ENCODE measurements at places on chromosomes 1 and 21.

DNA sequence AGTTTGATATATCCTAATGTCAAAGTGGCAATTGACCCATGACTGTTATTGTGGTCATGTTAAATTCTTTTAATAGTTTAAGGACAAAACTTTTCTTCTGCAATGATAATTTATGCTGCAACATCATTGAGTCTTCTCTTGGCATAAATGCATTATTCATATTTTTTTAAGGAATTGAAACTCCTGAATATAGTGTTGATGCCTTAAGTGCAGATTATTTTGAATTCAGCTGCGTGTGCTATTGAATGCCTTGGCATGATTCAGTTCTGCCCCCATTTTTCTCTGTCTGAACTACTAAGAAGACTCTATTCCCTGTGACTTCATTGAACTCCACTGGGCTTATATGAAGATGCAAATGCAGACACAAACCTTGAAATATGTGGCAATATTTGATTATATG, 22.6 kb upstream of the NOS1AP start:
- no peak for DNase-seq

- DNase-seq: no peak
Observed at GRCh38 chr1:160637065-160637464, 9.8 kb downstream of the SLAMF1 start.

- DNase-seq: no peak
Observed at GRCh38 chr1:171817511-171818265, 23.6 kb upstream of the DNM3 start.

DNA sequence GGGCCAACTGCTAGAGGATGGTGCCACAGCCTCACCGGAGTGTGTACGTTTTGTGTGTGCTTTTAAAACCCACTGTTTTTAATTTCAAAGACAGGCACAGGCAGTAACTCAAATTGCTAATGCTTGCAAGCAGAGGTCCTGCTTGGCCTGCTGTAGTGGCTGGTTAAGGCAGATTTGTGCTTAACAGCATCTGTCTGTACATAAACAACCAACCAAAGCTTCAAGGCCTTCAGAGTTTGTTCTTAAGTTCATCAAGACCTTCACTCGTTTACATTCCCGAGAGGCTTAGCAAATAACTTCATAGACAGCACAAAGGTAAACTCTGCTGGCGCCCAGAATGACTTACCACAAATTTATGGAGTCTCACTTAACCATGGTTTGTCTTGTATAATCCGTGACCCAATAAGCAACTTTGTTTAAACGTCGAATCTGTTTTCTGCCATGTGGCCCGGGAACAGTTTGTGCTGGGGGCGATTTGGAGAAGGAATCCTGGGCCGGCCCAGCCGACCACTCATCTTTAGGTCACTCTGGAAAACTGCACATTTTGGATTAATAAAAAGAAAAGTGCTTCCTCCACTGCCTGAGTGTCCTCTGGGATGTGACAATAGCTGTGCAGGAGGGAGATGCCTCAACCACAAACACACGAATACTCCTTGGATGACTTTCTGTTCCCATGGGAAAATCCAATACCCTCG, 58.1 kb downstream of the CAPZB start:
- DNase-seq: no peak

DNA sequence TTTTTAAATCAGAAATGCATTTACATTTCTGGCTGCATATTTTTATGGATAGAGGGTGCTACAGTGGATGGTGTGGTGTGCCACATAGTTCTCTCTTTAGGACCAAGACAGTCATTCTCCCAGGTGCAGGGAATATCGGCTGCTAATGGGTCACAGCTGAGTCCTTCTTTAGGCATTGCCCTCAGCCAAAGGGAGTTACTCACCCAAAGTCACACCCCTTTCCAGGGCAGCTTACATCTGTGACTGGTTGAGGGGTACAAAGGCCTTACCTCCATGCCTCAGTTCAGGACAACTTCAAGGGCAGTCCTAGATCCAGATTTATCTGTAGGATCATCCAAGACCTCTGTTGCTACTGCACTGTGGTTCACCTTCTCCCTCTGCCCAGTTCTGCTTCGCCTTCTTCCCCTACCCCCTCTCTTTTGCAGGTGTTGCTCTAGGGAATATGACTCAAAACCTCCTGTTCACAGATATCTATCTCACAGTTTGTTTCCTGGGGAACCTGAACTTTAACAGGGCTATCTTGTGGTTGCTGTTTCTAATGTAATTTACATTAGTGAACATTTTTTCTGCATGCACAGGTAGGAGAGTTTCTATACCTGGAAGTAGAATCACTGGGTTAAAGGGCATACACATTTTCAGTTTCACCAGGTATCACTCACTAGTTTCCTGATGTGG, 413.9 kb downstream of the RPS6KC1 start:
- no peak for DNase-seq

GRCh38 chr1:1763657-1764621, 14.3 kb downstream of the NADK start:
- DNase-seq: peak; percentile 70

DNA sequence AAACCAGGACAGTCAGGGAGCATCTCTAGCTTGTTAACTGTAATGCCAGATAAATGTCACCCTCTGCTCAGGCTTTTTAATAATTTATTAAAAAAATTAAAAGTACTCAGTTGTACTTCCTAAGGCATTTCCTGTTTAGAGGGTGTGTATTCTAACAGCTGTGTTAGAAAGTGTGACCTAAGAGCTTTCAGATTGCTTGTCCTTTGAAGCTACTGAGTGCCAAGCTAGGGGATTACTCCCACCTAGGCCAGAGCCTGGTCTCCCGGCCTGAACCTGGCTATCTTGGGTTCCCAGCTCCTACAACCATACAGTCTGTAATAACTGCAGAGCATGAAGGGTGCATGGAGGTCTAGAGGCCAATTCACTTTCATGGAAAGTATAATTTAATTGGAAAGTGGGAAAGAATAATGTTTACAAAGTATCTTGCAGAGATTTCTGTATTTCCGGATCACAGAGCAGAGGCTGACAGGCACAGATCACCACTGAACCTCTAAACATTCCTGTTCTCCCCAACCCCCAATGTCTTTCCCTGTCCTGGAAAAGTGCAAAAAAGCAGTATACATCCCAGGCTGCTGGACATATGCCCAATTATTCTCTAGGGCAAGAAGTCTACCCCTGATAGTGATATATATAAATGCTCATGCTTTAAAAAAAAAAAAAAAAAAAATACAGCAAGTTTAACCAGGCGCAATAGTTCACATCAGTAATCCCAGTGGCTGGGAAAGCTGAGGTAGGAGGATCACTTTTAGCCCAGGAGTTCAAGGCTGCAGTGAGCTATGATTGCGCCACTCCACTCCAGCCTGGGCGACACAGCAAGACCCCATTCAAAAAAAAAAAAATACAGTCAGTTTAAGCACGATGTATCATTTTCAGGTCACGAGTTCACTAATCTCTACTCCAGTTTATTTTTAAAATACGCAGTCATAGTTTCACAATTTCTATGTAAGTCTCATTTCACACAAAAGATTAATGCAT, 36.7 kb upstream of the RAP1A start:
- DNase-seq: no peak

- no peak for DNase-seq
Observed at GRCh38 chr1:82392513-82392912, 591.8 kb downstream of the ADGRL2 start.

- DNase-seq: no peak
Observed at GRCh38 chr1:233470741-233471499, 143.0 kb upstream of the KCNK1 start.

- DNase-seq: no peak
Observed at GRCh38 chr1:7501084-7501491, 270.0 kb upstream of the VAMP3 start.

- no peak for DNase-seq
Observed at GRCh38 chr1:32754317-32755097, 51.9 kb upstream of the SYNC start.

DNA sequence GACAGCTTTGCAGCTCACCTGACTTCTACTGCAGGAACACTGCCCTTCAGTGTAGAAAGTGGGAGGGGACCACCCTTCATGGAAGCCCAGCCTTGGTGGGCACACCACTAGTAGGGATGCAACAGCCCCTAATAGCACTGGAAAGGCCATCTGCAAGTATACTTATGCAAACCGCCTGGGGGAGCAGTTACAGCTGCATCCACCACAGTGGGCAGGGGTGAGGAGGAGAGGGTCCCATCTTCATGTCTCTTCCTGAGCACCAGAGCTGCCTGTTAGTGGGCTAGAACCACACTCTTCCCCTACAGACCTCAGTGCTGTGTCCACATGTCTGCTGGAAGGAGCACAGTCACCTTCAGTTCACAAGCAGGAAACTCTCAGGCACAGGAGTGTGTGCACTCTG, 66.2 kb upstream of the LHX8 start:
- no peak for DNase-seq

- DNase-seq: no peak
Observed at GRCh38 chr1:186218654-186219352, 156.2 kb downstream of the TPR start.

- no peak for DNase-seq
Observed at GRCh38 chr1:217021956-217022355, 298.7 kb upstream of the ESRRG start.

- no peak for DNase-seq
Observed at GRCh38 chr1:61175976-61176375, 93.6 kb downstream of the NFIA start.

DNA sequence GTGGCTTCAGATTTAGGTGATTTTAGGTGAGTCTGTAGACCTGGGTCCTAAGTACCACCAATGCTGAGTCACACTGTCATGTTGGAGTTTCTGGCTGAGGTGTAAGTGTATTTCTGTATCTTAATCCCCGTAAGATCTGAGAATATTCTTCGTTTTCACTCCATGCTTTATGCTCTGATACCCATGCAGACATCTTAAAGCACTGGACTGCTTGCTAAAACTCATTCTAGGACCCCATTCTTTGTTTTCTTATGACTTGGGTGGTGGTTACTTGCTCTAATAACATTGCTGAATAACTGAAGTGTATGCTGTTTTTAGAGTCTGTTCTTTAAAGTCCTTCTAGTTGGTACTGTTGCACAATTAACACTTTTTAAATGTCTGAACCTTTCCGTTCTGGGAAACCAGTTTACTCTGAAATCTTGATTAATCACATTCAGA, 36.6 kb downstream of the CDC42 start:
- no peak for DNase-seq

- no peak for DNase-seq
Observed at GRCh38 chr1:7250597-7251453, 465.6 kb downstream of the CAMTA1 start.
